Stimulated activated CD8-positive, alpha-beta memory T cell treated with anti-CD3 and anti-CD28 coated beads, Interleukin-2, amount 100 ng/mL, for 48 hours (primary cell): ENCODE measurements at places on chromosomes 1 and 21.

DNA sequence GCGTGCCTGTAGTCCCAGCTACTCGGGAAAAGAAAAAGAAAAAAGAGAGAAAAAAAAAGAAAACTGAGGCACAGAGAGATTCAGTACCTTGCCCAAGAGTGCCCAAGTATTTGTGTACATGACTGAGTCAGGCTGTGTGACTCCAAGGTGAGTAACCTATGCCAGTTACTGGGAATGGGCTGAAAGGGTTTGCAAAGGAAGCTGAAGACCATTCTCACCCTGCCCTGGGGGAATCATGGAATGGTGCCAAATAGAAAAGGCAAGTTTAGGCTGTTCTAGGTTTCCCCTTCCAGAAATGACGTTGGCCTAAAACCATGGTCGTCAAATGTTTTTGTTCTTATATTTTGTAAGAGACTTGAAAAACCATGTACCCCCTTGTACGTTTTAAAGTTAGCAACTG, 37.9 kb upstream of the LRIG2 start:
- no peak for DNase-seq

DNA sequence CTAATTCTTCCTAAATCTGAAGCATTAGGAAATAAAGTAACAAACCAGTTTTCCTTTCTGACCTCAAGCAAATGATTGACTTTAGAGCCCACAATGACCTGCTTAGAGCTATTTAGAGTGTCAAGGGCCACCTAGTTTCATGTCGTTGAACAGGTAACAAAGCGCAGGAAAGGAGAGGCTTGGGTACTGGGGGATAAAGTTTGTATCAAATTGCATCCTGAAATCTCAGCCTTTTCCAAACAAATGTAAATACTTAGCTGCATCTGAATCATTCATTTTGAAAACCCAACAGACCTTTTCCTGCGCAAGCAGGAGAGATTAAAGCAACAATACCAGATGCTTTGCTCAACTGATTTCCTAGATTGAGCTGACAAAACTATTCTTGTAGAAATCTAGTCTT, 121.2 kb downstream of the NRIP1 start:
- no peak for DNase-seq

DNA sequence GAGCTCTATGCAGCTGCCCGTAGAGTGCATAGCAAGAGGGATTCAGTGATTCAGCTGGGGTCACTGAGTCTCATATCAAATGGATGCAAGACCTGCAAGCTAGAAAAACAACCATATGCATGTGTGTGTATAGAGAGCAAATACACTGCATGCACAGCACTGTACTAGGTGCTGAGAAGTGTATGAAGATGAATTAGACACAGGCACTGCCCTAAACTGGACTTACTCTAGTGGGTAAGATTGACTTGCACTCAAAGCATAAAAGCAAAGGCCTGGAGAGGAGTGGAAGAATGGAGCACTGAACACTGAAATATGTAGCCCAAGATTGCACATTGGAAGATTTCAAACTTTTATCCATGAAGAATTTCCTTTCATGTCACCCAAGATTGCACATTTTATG, 5.5 kb upstream of the GBP1 start:
- DNase-seq: no peak

- no peak for DNase-seq
These were observed 3.3 kb upstream of the HMGN2 start for GRCh38 chr1:26468911-26469310.

DNA sequence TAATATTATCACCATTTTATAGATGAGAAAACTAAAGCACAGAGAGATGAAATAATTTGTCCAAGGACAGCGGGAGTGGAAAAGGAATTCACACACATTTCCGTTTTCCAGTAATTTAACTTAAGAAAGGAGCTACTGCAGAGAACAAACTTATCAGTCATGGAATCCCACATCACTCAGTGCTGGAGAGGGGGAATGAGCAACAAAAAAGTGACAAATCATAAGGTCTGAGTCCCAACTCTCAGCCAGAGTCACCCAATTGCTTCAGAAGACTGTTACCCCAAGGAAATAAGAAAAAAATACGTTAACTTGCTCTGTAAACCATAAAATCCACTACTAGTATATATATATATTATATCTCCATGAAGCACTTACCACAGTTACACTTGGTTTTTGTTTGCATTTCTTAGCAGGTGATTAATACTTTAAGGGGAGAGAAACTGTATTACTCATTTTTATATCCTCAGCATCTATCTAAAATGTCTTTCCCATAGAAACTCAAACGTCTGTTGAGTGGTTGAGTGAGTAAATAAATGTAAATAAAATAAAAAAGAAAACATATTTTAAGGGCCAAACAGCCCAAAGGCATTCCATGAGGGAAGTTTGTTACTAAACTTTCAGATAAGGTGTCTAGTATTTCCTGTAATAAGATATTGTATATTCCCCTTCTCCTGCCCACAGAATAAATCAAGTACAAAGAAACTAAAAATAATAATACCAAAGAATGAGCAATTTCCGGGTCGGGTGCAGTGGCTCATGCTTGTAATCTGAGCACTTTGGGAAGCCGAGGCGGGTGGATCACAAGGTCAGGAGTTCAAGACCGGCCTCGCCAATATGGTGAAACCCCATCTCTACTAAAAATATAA, 76.8 kb downstream of the SLC45A1 start:
- DNase-seq: no peak

GRCh38 chr1:65963156-65963888, 170.6 kb downstream of the PDE4B start:
- DNase-seq: no peak

GRCh38 chr1:22753481-22753971, 42.9 kb downstream of the EPHB2 start:
- DNase-seq: no peak

DNA sequence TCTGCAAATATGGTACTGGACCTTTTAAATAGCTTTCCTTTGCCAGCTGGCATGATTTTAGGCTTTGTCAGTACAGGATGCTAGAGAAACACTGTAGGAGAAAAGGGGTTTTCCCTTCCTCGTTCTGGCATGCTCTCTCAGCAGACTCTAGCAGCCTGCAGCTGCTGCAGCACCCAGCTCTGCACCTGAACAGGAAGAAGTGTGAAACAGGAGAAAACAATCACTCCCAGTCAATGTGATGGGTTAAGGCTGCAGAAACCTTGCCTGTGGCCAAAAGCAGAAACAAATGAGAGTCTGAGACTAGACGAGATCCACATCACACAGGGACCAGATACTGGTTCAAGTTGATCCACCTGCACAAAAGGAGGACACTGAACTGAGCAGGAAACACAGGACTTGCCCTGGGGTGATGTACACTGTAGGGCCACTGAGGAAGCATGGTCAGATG, 21.2 kb downstream of the OVGP1 start:
- no peak for DNase-seq

- no peak for DNase-seq
These were observed 696.1 kb upstream of the NCAM2 start for GRCh38 chr21:20302084-20302483.

DNA sequence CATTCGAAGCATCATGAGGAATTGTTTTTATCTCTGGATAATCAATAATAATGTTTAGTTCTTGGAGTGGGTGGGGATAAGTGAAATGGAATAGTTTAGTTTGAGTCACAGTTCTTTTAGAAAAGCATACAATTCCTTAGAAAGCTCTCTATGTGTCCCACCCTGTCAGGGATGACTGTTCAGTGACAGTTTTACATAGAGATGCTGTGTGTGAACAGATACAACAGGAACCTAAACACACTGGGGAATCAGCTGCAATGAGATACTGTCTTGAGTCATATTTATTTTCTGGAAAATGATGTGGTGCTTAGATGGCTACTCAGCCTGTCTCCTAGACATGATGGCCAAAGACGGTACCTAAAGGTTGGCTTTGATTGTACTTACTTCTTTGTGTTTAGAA, 25.7 kb upstream of the CCDC190 start:
- no peak for DNase-seq

- no peak for DNase-seq
These were observed 11.2 kb upstream of the RRP15 start for GRCh38 chr1:218273762-218274479.

- no peak for DNase-seq
These were observed 2.6 kb upstream of the AGTRAP start for GRCh38 chr1:11733306-11733705.

DNA sequence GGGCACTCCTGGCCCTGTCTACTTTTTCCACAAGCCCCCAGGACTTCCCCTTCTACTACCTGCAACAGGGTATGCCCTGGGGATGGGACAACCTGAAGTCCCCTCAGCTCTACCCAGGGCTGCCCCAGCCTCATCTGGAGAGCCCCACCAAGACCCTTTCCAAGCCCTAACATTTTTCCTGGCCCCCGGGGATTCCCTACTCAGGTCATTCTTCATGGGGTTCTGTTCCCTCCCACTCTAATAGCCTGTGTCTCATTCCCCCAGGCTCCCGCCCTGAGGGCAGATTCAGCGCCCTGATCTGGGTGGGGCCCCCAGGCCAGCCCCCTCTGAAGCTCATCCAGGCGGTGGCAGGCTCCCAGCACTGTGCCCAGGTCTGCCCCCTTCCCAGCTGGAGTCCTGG, 9.6 kb downstream of the EXTL1 start:
- DNase-seq: no peak

DNA sequence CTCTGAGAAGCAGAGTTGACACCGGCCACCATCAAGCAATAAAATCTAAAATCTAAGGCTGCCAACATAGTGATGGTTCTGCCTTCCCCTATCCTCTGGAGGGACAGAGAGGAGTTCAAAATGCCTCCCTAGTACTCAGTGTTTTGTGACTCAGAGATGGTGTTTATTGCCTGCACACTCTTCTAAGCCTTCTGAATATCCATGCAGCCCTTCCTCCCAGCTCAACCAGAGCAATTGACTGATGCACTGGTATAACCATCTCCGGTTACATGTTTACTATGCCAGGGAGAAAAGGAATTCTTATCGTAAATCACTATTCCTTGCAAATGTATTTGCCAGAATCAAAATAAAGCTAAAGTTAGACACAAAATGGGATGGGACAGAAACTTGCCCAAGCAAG, 132.9 kb upstream of the RAB4A start:
- no peak for DNase-seq

DNA sequence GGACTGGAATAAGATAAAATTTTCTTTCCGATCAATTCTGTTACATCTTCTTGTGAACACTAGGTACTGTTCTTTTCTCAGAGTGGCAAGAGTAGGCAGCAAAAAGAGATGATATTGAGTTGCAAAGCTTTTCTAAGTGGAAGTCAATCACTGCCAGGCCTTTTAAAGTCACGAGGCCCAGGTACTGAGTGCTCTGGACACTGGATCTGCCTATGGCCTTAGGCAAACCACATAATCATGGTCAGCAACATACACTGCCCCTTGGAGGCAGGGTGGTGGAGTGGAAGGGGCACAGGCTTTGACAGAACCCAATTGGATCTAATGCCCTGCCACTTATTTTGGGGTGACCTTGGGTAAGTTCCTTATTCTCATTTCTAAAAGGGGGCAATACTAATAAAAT, 41.5 kb downstream of the TSEN15 start:
- DNase-seq: no peak

DNA sequence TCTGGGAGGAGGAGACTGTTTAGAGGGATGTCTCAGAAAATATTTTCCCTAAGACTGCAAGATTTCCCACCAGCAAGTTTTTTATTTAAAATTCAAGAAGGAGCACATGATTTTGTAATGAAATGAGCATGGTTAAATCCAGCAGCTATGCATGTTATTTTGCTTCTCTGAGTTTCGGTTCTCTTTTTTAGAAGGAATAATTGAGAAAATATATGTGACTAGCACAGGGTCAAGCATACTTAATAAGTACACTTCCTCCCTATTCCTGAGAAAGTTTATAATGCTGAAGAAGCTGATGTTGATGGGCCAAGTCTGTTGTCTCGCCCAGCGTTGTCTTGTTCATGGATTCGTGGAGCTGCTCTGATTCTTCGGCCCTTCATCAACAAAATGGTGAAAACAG, 51.2 kb downstream of the EXO1 start:
- DNase-seq: no peak

DNA sequence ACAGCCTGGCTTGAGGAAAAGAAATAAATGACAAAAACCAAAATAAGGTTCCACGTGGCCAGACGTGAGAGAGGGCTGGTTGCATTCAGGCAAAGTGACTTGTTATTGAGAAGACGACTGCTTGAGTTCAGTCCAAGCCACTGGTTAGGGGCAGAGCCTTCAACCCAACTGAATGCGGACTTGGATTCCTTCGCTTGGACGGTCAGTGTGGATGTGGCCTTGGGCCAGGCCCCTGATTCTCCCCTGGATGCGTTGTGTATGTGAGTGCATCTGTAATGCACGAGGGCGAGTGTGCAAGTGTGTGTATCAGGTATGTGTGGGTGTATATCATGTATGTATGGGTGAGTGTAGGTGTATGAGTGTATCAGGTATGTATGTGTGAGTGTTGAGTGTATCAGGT, 1.9 kb downstream of the PLA2G2F start:
- no peak for DNase-seq
